ENCODE measurements at places on chromosomes 7 and 10.
A peak's percentile ranks its signal among the peaks of the same experiment; 100 is the strongest.

- no peaks in the 10 kb centered on the region for H3K36me3 ChIP-seq
- H3K27ac ChIP-seq, result no peak overlapping the region
- no peaks in the 10 kb centered on the region for H3K4me1 ChIP-seq
Measured at GRCh38 chr7:49635800-49636199, 137.6 kb upstream of the VWC2 start.

DNA sequence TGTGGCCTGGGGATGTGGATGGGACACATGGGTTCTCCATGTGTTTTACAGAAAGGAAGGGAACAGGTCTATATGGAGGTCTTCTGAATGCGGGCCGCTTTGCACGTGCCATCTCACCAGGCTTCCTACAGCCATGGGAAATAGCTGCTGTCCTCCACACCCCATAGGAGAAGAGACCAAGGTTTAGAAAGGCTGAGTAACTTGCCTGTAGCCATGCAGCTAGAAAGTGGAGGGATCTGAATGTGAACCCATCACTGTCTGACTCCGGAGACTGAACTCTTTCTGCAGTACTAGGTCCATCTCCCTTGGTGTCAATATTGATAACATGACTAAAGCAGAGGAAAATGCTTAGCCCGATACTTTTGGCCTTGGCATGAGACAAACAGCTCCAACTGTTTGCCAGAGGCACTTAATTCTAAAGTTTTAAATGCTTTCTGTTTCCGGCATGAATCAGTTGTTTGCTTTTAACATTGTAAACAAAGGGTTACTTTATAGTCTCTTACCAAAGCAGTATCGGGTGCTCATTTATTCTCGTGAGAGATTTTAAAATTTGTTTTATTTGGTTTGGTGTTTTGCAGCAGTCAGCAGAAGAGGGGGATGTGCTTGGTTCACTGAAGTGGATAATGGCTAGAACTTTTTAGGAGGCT lies 64.8 kb upstream of the LOXL4 start:
- no peak overlapping the region for H3K4me3 ChIP-seq
- no peaks in the 10 kb centered on the region for H3K4me1 ChIP-seq
- no peaks in the 10 kb centered on the region for H3K27me3 ChIP-seq
- no peaks in the 10 kb centered on the region for H3K36me3 ChIP-seq

- H3K27me3 ChIP-seq, result no peaks in the 10 kb centered on the region
- H3K27ac ChIP-seq, result no peak overlapping the region
- peaks cover 17% of the 10 kb centered on the region for H3K4me1 ChIP-seq
- peak; percentile 30 for DNase-seq
- H3K36me3 ChIP-seq, result no peaks in the 10 kb centered on the region
- H3K4me3 ChIP-seq, result no peak overlapping the region
Measured at GRCh38 chr10:30459283-30459682, 25.3 kb downstream of the MAP3K8 start.

- H3K27me3 ChIP-seq, result no peaks in the 10 kb centered on the region
- no peaks in the 10 kb centered on the region for H3K36me3 ChIP-seq
- H3K4me1 ChIP-seq, result no peaks in the 10 kb centered on the region
- peak; percentile 66 for DNase-seq
Measured at GRCh38 chr7:28754027-28754426, 204.1 kb downstream of the TRIL start.

DNA sequence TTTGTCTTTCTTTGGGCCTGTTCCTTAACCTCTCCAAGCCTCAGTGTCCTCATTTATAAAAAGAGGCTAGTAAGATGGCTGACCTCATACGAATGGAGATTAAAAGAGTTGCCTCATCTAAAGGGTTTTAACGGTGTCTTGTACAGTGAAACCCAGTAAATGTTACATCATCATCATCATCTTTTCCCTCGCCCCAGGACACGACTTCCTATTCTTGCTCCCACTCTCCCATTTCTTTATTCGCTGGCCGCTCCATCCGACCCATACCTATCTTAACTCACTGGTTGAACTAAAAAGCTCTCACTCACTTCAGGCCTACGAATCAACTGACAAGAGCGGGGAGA lies 554 bp downstream of the FRA10AC1 start:
- peak; percentile 25 for DNase-seq
- H3K36me3 ChIP-seq, result no peaks in the 10 kb centered on the region
- peak overlapping the region; percentile 85 for H3K4me3 ChIP-seq
- H3K4me1 ChIP-seq, result no peaks in the 10 kb centered on the region
- peak overlapping the region; percentile 81 for H3K27ac ChIP-seq

DNA sequence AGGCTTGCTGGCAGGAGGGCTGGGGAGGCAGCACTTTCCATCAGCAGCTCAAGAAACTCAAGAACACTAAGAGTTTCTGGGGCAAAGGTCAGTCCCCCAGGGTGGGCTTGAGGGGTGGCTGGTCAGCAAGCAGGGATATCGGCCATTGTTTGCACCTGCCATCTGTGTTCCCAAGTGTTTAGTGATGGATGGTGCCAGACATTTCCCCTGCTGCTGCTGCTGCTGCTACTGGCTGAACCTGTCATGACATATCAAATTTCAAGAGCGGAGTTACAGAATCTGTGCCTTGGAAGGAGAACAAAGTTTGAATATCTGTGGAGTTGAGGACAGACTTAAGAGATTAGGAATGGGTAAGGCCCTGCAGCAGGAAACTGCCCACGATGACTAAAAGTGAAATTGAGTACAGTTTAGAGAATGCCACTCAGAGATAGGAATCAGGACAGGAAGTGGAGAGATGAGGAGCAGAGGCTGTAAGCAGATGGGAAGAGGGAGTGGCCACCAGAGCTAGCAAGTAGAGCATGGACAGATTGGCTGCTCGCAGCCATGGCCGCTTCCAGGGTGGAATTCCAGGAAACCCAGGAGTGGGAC lies 39.2 kb upstream of the PPP1R3C start:
- no peaks in the 10 kb centered on the region for H3K27me3 ChIP-seq
- H3K27ac ChIP-seq, result no peak overlapping the region
- H3K36me3 ChIP-seq, result no peaks in the 10 kb centered on the region
- no peak overlapping the region for H3K4me3 ChIP-seq
- no peak for DNase-seq
- no peaks in the 10 kb centered on the region for H3K4me1 ChIP-seq

- H3K27ac ChIP-seq, result no peak overlapping the region
- DNase-seq, result no peak
- no peaks in the 10 kb centered on the region for H3K4me1 ChIP-seq
- H3K36me3 ChIP-seq, result no peaks in the 10 kb centered on the region
- H3K4me3 ChIP-seq, result no peak overlapping the region
Measured at GRCh38 chr10:112539340-112539739, 92.3 kb downstream of the VTI1A start.

DNA sequence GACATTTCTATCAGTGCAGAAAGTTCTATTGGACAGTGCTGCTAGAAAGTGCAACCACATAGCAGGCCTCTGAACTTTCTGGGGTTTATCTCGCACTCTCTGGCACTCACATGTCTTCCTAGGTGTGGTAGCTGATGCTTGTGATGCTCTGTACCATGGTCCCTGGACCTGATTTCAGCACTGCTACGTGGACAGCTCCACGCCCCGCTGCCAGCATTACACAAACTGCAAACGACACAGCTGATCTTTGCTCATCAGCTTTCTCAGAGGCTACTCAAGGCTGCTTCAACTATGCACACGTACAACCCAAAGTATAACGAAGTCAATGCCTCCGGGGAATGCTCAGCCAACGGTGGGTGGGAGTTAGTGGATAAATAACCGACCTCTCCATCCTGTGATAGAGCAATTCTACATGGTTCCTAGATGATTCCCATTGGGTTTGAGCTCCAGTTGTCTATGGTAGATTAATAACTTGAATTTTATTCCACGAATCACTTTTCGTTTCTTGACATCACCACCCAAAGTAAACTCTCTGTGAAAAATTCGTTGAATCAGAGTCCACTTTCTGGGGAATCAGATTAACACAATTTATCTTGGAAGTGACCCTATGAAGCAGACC lies 302.5 kb downstream of the ACTR3B start:
- no peak overlapping the region for H3K27ac ChIP-seq
- H3K36me3 ChIP-seq, result no peaks in the 10 kb centered on the region
- H3K4me1 ChIP-seq, result no peaks in the 10 kb centered on the region
- peak; percentile 40 for DNase-seq
- no peaks in the 10 kb centered on the region for H3K27me3 ChIP-seq

DNA sequence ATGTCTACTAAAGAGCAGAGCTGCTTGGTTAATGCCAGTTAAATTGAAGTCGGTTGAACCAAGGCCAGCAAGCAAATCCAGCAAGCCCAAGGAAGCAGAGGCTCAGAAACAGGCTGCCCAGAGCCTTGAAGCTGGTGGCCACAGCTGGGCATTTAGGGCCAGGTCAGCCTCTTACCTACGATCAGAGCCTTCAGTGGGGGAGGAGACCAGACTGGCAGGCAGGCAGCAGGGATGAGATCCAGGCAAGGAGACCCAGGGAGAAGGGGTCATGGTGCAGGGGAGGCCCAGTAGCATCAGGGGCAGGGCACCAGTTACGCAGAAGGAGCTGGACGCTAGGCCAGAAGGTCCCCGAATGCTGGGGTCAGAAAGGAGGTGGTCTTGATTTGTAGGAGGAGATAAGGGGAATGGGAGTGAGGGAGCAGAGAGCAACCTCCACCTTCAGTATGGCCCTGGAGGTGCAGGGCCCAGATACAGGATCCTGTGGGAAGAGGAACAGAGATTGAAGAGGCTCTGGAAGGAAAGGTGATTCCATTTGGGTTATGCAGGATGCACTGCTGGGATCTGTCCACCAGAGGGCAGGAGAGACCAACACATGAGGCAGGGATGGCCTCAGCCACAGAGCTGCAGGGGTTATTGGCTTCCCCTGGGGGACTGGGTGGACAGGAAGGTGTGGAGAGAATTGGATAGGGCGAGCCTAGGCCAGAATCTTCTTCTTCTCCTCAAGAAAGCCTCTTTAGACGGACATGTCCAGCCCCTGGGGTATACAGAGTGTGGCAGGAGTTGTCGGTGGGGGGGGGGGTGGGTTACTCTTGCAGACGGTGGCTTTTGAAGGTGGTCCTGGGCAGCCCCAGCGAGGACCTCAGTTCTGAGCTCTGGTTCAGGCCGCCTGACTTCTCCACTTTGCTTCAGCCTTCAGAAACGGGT lies 132.6 kb upstream of the PODXL start:
- DNase-seq, result peak; percentile 80
- H3K27me3 ChIP-seq, result no peaks in the 10 kb centered on the region
- H3K4me1 ChIP-seq, result peaks cover 8% of the 10 kb centered on the region
- H3K4me3 ChIP-seq, result no peak overlapping the region
- H3K27ac ChIP-seq, result no peak overlapping the region

DNA sequence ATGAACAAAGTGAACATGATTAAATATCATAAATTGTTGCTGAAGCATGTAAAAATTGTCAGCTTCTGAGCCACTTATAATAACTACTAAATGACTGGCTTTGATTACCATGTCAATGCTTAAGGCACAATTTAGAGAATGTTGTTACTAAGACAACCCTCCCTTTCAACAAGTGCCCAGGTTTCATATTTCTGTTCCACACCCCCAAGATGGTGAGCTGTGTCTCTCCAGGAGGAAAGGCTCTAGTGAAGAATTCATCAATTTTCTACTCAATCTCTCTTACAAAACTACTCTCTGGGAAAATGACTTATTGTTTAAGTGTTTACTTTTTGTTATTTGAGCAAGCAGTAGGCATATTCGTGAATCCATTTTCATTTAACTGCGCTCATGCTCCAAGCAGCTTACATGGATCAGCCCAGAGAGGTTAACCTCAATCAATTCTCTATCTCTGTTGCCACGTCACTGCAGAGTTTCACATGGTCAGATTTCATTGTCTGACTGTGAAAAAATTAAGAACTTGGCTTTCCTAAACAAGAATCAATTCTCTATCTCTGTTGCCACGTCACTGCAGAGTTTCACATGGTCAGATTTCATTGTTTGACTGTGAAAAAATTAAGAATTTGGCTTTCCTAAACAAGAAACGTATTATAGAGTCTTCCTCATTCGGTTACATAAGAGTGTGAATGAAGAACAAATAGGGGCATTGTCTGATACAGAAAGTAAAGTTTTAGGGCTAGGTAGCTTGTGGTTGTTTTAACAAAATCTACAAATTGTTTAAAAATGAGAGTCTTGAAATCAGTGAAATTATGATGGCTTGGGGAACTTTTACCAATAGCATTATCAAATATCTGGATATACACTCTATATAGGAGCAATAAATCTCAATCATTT lies 49.7 kb downstream of the CCDC71L start:
- DNase-seq, result no peak
- no peaks in the 10 kb centered on the region for H3K4me1 ChIP-seq
- no peak overlapping the region for H3K4me3 ChIP-seq
- no peak overlapping the region for H3K27ac ChIP-seq
- no peaks in the 10 kb centered on the region for H3K27me3 ChIP-seq
- H3K36me3 ChIP-seq, result no peaks in the 10 kb centered on the region

GRCh38 chr7:64183126-64183742 lies 23.8 kb upstream of the ZNF735 start:
- no peaks in the 10 kb centered on the region for H3K27me3 ChIP-seq
- no peaks in the 10 kb centered on the region for H3K36me3 ChIP-seq
- no peaks in the 10 kb centered on the region for H3K4me1 ChIP-seq
- no peak overlapping the region for H3K27ac ChIP-seq
- peak; percentile 75 for DNase-seq

DNA sequence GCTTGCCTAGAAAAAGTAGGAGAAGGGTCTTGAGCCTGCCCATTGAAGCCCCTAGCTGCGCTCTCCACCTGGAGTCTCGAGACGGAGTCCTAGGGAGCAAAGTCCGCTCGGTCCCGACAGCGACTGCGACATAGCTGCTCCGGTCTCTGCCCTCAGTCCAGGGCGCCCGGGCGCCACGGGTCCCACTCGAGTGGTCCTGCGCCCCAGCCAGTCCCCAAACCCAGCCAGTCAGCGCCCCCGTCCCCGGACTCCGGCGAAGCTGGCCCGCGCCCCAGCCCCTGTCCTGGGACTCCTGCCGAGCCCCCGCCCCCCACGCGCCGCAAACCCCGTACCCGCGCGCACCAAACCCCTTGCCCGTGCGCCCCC lies 490 bp downstream of the TNS3 start:
- H3K4me1 ChIP-seq, result peaks cover 66% of the 10 kb centered on the region
- H3K36me3 ChIP-seq, result no peaks in the 10 kb centered on the region
- H3K4me3 ChIP-seq, result peak overlapping the region; percentile 72
- H3K27ac ChIP-seq, result peak overlapping the region; percentile 82

DNA sequence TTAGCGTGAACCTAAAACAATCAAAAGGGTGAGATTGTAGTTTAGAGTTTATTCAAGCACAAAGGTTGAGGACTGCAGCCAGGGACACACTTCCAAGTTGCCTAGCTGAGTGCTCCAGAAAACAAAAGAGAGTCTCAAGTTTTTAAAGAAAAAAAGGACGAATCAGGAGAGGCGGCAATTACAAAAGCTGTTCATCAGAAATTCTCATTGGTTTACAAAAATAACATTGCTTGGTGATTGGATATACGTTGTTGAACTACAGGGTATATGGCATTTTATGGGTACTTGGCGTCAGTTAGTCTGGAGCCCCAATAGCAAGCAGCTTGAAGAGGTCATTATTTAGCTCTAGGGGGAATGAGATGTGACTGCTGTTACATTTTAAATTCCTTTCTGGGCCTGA lies 11.5 kb downstream of the ZNF438 start:
- DNase-seq, result peak; percentile 28
- peaks cover 13% of the 10 kb centered on the region for H3K4me1 ChIP-seq
- H3K4me3 ChIP-seq, result no peak overlapping the region
- no peaks in the 10 kb centered on the region for H3K36me3 ChIP-seq

GRCh38 chr10:79937701-79938151 lies 11.2 kb downstream of the SFTPD start:
- H3K36me3 ChIP-seq, result no peaks in the 10 kb centered on the region
- no peak overlapping the region for H3K4me3 ChIP-seq
- H3K4me1 ChIP-seq, result no peaks in the 10 kb centered on the region
- H3K27ac ChIP-seq, result no peak overlapping the region

- no peak overlapping the region for H3K4me3 ChIP-seq
- DNase-seq, result no peak
- no peaks in the 10 kb centered on the region for H3K36me3 ChIP-seq
- H3K27me3 ChIP-seq, result no peaks in the 10 kb centered on the region
- no peak overlapping the region for H3K27ac ChIP-seq
Measured at GRCh38 chr7:47709451-47709850, 127.5 kb upstream of the TNS3 start.

- H3K4me1 ChIP-seq, result no peaks in the 10 kb centered on the region
- H3K4me3 ChIP-seq, result no peak overlapping the region
- no peak for DNase-seq
Measured at GRCh38 chr7:28621369-28621841, 209.1 kb downstream of the CREB5 start.

All from testis (tissue), 5 donors.